ENCODE measurements at places on chromosomes 7 and 10.
A peak's percentile ranks its signal among the peaks of the same experiment; 100 is the strongest.

GRCh38 chr10:43299579-43299978 is 32.7 kb upstream of the RASGEF1A start:
- DNase-seq, result no peak

DNA sequence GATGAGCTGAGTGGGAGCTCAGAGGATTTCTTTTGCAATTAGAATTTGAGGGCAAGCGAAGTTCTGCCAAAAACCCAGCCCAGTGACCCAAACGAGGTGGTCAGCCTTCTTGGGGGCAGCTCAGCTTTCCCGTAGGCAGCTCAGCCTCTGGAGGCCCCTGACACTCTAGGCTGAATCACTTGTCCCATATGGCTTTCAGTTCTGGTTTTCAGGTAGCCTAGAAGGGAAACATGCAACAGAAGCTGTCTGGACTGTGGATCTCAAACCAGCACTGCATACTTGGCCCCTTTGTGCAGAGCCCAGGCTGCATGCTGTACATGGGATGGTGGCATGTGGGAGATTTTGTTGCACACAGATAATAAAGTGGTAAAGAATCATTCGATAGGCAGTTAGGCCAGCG is 322.8 kb downstream of the ANKRD30A start:
- DNase-seq, result no peak

DNA sequence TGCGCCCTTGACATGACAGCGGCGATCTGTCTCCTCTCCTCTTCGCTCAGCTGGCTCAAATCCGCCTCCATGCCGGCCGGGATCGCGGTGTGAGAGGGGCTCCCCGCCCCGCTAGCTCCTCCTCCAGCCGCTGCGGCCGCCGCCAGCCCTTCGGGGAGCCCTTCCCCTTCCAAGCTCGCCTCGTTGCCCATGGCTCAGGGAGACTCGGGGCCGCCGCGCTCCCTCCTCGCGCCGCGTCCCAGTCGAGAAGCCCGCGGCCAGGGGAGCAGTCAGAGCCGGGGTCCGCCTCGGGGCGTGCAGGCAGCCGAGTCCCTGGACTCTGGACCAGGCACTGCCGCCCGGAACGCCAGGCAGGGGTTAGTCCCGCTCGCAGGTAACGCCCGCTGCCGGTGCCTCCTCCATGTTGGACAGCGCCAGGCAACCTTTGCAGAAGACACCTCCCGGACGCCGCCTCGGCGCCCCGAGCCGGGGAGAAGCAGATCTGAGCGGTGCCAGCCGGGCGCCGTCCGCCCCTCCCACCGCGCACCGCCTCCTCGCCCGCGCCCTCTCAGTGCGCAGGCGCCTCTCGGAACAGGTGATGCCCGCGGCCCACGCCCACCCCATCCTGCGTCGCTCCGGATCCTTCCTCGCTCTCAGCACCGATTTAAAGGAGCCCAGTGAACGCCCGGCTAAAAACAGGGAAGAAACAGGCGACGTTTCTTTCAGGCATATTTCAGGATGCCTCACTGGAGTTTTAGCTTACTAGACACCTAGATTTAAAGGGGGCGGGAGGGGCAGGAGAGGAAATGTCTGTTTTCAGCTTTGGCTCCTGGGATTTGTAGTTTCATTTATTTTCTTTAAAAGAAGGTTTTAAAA is at the start of gene PCLO:
Gene PCLO (minus strand): TSS at position 483 of the 855 bp plus-strand sequence. CDS start 292 bp downstream, at position 191.
- DNase-seq, result peak; percentile 81

GRCh38 chr7:99839287-99840021 is 11.6 kb downstream of the CYP3A43 start:
- DNase-seq, result no peak

DNA sequence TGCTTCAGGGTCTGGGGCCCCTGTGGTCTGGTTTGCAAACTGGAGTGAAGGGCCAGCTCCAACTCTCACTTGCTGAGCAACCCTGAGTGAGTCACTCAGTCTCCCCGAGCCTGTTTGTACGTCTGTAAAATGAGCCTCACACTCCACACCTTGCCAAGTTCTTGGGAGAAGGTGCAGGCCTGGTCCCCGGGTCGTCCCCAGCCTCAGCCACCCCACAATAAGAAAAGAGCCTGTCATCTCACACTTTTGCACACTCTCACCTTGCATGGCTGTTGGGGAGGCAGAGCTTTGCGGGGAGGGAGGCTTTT is 5.2 kb downstream of the GRIFIN start:
- peak; percentile 59 for DNase-seq

GRCh38 chr10:670990-671389 is 18.5 kb downstream of the DIP2C start:
- no peak for DNase-seq

DNA sequence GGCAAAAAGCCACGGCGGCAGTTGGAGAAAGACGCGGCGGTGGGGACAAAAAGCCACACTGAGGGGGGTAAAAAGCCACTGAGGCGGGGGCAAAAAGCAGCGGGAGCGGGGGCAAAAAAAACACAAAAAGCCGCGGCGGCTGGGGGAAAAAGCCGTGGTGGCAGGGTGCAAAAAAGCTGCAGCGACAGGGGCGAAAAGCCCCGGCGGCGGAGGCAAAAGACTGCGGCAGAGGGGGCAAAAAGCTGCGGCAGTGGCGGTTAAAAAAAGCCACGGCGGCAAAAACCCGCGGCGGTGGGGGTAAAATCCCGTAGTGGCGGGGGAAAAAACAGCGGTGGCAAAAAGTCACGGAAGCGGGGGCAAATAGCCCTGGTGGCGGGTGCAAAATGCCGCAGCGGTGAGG is 527.3 kb downstream of the ZNF33B start:
- DNase-seq, result no peak

- DNase-seq, result no peak
Observed at GRCh38 chr7:5686131-5686530, 95.3 kb downstream of the RNF216 start.

GRCh38 chr7:113374955-113375354 is 256.6 kb upstream of the SMIM30 start:
- DNase-seq, result no peak
